ENCODE measurements at places on chromosomes 4 and X.
A peak's percentile ranks its signal among the peaks of the same experiment; 100 is the strongest.

DNA sequence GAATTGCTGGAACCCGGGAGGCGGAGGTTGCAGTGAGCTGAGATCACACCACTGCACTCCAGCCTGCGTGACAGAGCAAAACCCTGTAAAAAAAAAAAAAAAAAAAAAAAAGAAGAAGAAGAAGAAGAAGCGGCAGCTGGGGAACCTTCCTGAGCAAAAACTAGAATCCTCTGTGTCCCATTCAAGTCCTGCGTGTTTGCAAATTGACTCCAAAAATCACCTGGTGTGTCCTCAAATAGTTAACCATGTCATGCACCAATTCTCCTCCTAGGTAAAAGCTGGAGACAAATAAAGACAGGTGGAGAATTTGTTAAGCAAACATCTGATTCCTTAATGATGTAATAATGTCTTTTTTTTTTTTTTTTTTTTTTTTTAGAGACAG, 31.9 kb upstream of the ASMTL start:
- no peak for DNase-seq

DNA sequence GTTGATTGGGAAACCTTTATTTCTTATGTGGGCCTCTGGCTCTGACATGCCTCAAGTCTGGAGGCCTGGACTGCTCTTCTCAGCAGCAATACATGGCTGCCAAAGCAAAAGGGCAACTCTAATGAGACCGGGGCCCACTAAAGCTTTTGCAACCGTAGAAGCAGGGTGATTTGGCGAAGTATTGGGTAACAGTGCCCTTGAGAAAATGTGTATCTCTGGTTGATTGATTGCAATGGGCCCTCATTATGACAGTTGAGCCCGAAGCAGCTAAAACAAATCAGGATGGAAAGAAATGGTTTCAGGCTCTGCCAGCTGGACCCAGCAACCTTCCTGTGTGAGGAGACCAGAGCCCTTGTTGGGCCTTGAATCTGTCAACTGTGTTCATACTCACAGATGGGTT, 73.4 kb downstream of the CLCN4 start:
- no peak for DNase-seq

DNA sequence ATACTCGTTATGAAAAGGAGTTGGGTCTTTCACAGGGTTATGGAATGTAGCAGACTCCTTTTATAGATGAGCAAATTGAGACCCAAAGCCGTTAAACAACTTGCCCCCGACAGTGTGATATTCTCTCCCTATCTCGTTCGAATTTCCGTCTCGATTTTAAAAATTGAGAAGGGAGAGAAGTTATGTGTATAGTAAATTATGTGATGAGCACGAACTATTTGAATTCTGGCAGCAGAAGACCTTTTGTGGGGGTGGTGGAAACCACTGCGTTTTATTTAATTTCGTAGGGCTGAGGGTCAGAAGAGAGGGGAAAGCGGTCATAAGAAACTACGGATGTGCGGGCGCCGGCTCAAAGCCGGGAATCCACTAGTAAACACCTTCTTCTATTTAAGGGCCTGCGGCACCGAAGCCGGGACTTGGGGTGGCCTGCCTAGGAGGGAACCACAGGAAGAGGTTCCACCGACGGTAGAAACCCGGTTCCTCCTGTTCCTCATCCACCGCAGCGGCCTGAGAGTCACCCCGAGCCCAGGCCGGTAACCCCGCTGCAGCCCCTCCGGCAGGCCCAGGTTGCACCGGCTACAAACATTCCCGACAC, 1.5 kb upstream of the DDX3X start:
- peak; percentile 24 for DNase-seq

- DNase-seq, result no peak
Measured at GRCh38 chr4:118270492-118270891, 82.3 kb downstream of the PRSS12 start.

DNA sequence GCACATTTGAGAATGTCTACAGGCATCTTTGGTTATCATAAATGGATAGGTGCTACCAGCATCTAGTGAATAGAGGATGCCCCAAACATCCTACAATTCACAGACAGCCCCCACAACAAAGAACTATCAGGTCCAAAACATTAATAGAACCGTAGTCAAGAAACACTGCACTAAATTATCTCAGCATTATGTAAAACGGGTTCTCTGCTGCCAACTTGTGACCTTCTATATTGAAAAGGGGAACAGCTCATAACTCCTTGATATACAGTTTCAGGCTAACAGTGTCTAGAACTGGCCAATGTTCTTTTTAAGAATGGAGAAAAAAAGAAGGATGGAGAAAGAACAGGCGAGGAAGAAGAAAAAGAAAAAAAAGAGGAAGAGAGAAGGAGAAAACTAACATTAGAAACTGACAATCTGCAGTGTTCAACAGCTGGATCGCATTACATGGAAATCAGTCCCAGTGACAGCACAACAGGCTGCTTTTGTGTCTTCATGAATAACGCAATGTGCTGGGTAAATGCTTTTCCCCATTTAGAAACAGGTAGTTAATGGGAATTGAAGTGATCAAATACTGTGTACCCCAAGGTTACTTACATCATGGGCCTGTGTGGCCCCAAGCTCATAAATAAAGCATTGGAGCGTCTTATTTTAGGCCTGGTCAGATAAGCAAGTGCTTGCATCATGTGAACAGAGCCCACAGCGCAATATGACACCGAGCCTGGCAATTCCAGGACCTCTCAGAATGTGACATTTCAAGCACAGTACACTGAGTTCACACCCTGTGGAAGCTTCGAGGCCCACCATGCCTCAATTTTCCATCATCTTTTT, 339.5 kb downstream of the DHX15 start:
- peak; percentile 6 for DNase-seq

DNA sequence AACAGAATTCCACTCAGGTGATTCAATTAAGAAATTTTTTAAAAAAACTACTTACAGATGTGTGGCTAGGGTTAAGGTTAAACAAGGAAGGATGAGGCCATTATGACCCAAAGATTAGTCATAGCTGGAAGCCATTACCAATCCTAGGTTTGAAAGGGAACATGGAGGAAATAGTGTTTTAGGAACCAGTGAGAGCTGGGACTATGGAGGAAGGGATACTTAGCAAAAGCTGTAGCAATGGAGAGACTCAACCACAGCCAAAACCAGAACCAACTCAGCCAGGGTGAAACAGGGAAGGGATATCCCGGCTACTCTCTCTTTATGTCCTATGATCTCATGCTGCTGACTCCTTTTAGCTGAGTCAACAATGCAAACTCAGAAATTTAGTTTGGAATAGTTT, 148.6 kb upstream of the CNKSR2 start:
- peak; percentile 0 for DNase-seq

GRCh38 chr4:173958445-173958844, 325.0 kb downstream of the FBXO8 start:
- peak; percentile 69 for DNase-seq

DNA sequence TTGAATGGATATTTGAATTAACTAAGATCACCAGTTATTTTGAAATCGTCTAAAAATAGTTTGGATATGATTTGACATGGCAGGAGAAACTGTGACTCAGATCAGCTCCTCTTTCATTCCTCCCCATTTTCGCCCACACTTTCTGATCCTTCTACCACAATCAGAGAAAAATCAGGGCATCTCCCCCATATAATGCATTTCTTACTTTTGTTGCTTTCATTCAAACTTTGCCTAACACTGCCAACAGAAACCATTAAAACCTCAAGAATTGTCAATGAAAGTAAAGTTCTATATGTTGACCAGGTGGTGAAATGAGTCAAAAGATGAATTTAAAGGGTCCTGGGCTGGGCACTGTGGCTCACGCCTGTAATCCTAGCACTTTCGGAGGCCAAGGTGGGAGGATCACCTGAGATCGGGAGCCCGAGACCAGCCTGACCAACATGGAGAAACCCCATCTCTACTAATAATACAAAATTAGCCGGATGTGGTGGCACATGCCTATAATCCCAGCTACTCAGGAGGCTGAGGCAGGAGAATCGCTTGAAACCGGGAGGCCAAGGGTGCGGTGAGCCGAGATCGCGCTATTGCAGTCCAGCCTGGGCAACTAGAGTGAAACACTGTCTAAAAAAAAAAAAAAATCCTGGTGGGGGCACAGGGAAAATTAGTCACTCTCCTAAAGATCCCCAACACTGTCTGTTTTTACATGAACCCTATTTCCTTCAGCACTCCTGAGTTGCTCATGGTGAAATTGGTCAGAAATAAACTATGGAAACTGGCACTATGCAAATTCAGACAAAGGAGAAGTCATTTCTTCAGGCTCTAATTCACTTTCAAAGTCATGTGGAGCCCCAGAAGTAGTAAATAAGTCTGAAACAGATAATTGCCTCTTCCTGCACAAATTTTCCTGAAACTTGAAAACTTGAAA, 122.8 kb upstream of the NOCT start:
- DNase-seq, result peak; percentile 26

Measured in fibroblast of skin of right quadriceps (primary cell).